ENCODE measurements at places on chromosomes 1 and 21. TPM values are rescaled to one million over a fixed set of nuclear protein-coding genes. Genes with fewer than 3 reads are reported as not detected.

Gene ABCA4
- total RNA-seq = 0.45 TPM

DNA sequence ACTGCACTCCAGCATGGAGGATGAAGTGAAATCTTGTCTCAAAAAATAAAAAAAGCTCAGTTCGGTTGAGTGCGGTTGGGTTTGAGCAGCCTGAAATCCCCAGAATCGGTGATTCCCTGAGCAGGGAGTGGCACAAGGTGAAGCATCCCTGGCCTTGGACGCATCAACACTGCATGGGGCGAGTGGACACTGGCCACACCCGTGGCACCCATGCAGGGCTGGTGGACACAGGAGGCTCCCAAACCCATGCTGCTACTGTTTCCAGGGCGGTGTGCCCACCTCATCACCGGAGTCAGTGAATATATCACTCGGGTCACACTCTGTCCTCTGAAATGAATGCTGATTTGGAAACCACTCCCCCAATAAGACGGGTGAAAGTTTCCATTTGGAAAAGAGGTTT, 53.4 kb upstream of the ACTRT2 start:
- DNase-seq = no peak
- H3K27ac ChIP-seq = no peak overlapping the region
- no peak overlapping the region for H3K4me3 ChIP-seq
- no peaks in the 10 kb centered on the region for H3K4me1 ChIP-seq

GRCh38 chr1:31920956-31921355, 17.2 kb downstream of the PTP4A2 start:
- H3K27me3 ChIP-seq = no peaks in the 10 kb centered on the region
- no peak overlapping the region for H3K27ac ChIP-seq
- DNase-seq = no peak
- H3K36me3 ChIP-seq = peaks cover 10% of the 10 kb centered on the region
- H3K4me1 ChIP-seq = peaks cover 15% of the 10 kb centered on the region
- H3K4me3 ChIP-seq = no peak overlapping the region

DNA sequence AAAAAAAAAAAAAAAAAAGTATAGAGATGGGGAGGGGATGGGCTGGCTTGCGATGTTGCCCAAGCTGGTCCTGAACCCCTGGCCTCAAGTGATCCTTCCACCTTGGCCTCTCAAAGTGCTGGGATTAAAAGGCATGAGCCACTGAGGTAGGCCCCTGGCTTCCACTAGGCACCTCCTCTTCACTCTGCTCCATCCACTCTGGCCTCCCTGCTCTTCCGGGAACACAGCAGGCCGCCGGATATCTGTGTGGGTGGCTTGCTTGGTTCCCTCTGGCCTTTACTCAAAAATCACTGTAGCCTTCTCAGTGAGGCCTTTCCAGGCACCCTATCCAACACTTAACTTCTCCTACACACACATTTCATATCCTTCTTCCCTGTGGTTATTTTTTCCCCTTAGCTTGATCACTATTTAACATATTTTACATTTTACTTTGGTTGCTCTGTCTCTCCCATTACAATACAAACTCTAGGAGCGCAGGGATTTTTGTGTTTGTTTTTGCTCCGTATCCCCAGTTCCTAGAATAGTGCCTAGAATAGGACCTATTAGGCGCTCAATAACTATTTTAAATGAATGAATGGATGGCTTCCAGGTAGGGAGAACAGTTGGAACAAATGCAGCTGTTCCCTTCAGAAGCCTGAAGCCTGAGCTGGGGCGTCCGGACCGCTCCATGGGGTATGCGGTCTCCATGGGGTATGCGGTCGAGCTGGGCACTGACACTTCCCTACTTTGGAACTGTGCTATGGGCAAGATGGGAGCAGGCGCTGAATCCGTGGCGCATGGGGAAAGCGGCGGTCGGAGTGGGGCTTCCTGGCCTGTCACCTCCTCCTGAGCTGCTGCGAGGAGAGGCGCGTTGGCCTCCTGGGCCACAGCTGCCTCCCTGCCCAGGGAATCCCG, 46.7 kb downstream of the H3-3A start:
- H3K27ac ChIP-seq = peak overlapping the region; percentile 91
- H3K4me1 ChIP-seq = peaks cover 40% of the 10 kb centered on the region
- DNase-seq = no peak

GRCh38 chr1:153752571-153753195, 22.5 kb upstream of the SLC27A3 start:
- peak overlapping the region; percentile 60 for H3K27ac ChIP-seq
- peaks cover 22% of the 10 kb centered on the region for H3K36me3 ChIP-seq
- no peaks in the 10 kb centered on the region for H3K27me3 ChIP-seq
- H3K4me1 ChIP-seq = peaks cover 3% of the 10 kb centered on the region
- no peak for DNase-seq
- H3K4me3 ChIP-seq = no peak overlapping the region

- no peak overlapping the region for H3K27ac ChIP-seq
- H3K36me3 ChIP-seq = peaks cover 7% of the 10 kb centered on the region
- no peak for DNase-seq
Observed at GRCh38 chr1:212302745-212303383, 17.7 kb downstream of the PPP2R5A start.

DNA sequence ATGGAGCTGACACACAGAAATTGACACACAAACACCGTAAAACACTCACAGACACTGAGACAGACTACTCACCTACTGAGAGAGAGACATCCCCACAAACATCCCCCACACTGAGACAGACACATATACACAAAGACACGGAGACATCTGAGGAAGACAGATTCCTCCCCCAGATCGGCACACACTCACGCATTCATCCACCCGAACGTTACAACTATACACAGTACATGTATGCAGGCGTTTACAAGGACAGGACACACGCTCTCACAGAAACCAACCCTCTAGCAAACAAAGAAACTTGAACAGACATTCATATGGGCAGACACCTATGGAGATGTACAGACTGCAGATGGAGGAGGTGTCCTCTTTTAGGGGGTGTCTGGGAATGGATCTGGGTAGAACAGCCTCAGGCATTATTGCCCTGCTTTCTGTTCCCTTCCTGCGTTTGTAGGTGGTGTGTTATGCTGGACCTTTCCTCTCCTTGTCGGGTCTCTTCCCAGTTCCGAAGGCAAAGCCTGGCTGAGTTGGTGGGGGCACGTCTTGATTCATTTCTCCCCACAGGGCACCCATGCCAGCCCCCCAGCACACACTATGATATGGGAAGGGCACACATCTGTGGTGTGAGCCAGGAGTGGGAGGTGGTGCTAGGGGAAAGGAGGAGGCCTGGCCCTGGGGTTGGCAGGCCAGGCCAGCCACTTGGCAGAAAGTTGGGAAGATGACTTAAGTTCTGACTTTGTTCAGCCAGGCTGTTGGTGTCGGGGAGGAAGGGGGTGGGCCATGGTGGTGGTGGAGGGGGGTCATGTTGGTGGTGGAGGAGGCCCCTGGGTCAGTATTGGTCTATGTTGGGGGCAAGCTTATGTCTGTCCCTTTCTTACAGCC, 1.5 kb downstream of the KIRREL1 start:
- peak overlapping the region; percentile 88 for H3K27ac ChIP-seq
- peak overlapping the region; percentile 90 for H3K4me3 ChIP-seq
- no peaks in the 10 kb centered on the region for H3K36me3 ChIP-seq
- peaks cover 49% of the 10 kb centered on the region for H3K4me1 ChIP-seq
- no peak for DNase-seq
- H3K27me3 ChIP-seq = peaks cover 2% of the 10 kb centered on the region

Gene NTRK1
- total RNA-seq = 0.21 TPM

Gene MEX3A
- 114 TPM for total RNA-seq

DNA sequence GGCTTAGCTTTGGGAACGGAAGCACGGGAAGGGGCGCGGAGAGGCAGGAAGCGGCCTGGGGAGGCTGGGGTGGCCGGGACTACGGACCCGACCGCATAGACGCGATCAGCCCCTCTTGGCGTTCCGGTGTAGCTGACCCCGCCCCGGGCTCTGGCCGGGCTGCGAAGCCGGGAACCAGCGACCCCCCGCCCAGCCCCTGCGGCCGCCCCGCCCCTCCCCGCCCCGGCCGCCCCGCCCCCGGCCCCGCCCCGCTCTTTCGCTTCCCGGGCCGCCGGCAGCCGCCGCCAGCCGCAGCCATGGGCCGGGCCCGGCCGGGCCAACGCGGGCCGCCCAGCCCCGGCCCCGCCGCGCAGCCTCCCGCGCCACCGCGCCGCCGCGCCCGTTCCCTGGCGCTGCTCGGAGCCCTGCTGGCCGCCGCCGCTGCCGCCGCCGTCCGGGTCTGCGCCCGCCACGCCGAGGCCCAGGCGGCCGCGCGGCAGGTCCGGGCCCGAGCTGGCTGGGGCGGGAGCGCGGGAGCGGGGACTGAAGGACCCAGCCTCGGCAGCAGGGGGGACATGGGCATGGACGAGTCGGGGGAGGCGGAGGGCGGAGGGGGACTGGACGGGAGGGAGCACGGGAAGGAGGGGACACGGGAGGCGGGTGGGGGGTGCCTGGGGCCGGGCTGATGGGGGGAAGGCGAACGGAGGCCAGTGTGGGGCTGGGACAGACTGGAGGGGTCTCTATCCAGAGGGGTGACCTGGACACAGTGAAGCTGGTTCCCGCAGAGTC, at the start of gene SELENON:
Gene SELENON, plus strand, starts transcription at position 259 of the 768 bp plus-strand sequence. Its CDS starts 38 bp downstream, at position 297.
- H3K4me1 ChIP-seq = peaks cover 74% of the 10 kb centered on the region
- peak within 1 kb of the TSS; percentile 85 for H3K27ac ChIP-seq
- no peaks in the 10 kb centered on the region for H3K36me3 ChIP-seq
- no peaks in the 10 kb centered on the region for H3K27me3 ChIP-seq
- peak within 1 kb of the TSS; percentile 86 for H3K4me3 ChIP-seq

Gene RGS13
- total RNA-seq = not detected

DNA sequence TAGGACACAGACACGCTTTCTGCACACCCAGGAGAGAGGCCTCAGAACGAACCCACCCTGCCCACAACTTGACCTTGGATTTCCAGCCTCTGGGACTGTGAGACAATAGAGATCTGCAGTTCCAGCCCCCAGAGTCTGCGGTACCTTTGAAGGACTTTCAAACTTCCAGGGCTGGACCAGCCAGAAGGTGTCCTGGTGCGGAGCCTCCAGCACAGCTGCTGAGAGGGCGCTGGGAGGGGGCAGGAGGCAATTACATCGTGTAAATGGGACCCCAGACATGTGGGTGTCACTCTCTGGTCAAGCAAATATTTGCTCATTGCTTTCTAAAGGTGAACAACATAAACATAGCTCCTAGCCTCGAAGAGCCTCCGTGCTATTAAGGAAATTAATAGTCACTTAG, 58.7 kb upstream of the ACTRT2 start:
- H3K36me3 ChIP-seq = no peaks in the 10 kb centered on the region
- no peak overlapping the region for H3K27ac ChIP-seq
- H3K4me3 ChIP-seq = no peak overlapping the region
- H3K27me3 ChIP-seq = no peaks in the 10 kb centered on the region
- DNase-seq = no peak
- H3K4me1 ChIP-seq = no peaks in the 10 kb centered on the region

- H3K27ac ChIP-seq = peak overlapping the region; percentile 100
- peak overlapping the region; percentile 93 for H3K4me3 ChIP-seq
- H3K36me3 ChIP-seq = peaks cover 28% of the 10 kb centered on the region
- DNase-seq = no peak
- H3K27me3 ChIP-seq = no peaks in the 10 kb centered on the region
- peaks cover 42% of the 10 kb centered on the region for H3K4me1 ChIP-seq
Observed at GRCh38 chr1:96722958-96723357, 1.4 kb downstream of the PTBP2 start.

DNA sequence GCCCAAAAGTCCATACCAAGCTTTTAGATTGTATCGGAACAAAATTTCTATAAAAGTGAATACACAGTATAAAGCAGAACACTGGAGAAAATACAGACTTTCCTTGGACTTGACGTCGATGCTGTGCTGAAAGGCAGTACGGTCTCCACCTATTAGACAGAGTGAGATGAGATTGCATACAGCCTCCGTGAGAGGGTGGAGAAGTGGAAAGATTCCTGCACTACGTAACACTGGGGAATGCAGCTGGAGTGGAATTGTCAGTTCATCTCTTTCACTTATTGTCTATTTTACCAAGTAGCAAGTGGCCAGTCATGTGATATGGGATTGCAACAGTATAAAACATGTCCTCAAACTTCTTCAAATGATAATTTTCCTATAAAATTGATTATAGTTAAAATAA, 209.5 kb downstream of the ZP4 start:
- H3K27ac ChIP-seq = no peak overlapping the region
- no peak for DNase-seq
- no peaks in the 10 kb centered on the region for H3K4me1 ChIP-seq
- no peak overlapping the region for H3K4me3 ChIP-seq
- no peaks in the 10 kb centered on the region for H3K36me3 ChIP-seq
- no peaks in the 10 kb centered on the region for H3K27me3 ChIP-seq

- no peak overlapping the region for H3K4me3 ChIP-seq
- no peaks in the 10 kb centered on the region for H3K27me3 ChIP-seq
- no peaks in the 10 kb centered on the region for H3K4me1 ChIP-seq
- no peak overlapping the region for H3K27ac ChIP-seq
- DNase-seq = no peak
Observed at GRCh38 chr1:161953256-161953920, 70.3 kb downstream of the OLFML2B start.

Gene PLXNA2
- 37.7 TPM for total RNA-seq

Gene RORC
- total RNA-seq = not detected

DNA sequence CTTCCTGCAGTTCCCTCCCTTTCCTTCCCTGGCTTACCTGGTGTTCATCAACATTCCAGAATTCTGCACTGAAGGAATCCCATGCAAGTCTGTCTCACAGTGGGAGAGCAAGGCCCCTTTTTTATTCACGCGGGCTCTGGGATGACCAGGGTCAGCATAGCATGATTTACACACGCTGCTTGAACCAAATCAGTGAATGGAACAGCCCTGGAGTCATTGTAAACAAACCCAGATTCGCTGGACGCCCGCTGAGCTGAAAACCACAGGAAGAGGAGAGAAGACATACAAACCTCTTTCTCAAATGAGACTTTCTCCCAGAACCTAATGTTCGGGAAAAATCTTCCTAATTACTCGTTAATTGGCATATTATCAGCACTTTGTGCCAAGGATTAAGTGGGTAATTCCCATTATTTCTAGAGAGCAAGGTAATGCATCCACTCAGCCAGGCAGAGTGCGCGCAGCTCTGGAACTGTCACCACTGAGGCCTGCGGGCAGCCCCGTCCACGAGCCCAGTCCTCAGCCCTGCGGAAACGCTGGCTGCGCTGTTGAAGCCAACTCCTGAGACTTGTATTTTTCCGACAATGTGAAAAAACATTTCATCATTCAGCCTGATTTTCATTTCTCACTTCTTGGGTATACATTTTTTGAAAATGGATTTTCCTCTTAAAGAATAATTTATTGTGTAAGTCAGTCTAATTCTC, 140.0 kb downstream of the ETS2 start:
- no peak for DNase-seq
- no peaks in the 10 kb centered on the region for H3K36me3 ChIP-seq
- peaks cover 9% of the 10 kb centered on the region for H3K27me3 ChIP-seq
- H3K4me3 ChIP-seq = no peak overlapping the region
- peaks cover 17% of the 10 kb centered on the region for H3K4me1 ChIP-seq

GRCh38 chr1:181911715-181912114, 149.8 kb downstream of the ZNF648 start:
- no peak for DNase-seq
- H3K27me3 ChIP-seq = peaks cover 27% of the 10 kb centered on the region
- H3K27ac ChIP-seq = no peak overlapping the region
- H3K4me3 ChIP-seq = no peak overlapping the region
- no peaks in the 10 kb centered on the region for H3K36me3 ChIP-seq
- no peaks in the 10 kb centered on the region for H3K4me1 ChIP-seq

Measured in neural crest cell (in vitro differentiated cells).